Cerebellar cortex (tissue), 1 donor: ENCODE measurements at places on chromosomes 3 and 15.

- no peak for DNase-seq
Measured at GRCh38 chr3:127197300-127198189, 4.6 kb downstream of the PRR23E start.

DNA sequence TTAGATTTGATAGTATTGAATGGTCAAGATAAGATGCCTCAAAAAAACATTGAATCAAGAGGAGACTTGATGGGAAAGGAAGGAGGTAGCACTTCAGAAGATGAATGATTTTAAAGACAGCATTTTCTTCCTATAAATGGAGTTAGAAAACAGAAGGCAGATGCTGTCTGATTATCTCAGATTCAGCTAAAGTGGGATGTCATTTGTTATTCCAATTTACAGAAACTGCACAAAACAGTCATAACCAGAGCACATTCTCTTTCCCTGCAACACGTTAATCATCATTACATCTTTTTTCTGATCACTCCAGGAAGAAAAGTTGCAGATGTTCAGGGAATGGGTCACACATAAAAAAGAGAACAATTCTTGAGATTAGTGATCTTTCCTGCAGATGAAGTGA is 1141.8 kb downstream of the SI start:
- DNase-seq = no peak

GRCh38 chr3:37202035-37202434 is 27.7 kb upstream of the LRRFIP2 start:
- DNase-seq = peak; percentile 77

- DNase-seq = no peak
Measured at GRCh38 chr15:66878761-66879160, 176.7 kb downstream of the SMAD6 start.

GRCh38 chr3:68306571-68306970 is 625.8 kb downstream of the TAFA4 start:
- DNase-seq = no peak

- no peak for DNase-seq
Measured at GRCh38 chr3:188088948-188089685, 64.8 kb upstream of the LPP start.

GRCh38 chr3:148062590-148062989 is 635.1 kb upstream of the AGTR1 start:
- no peak for DNase-seq

GRCh38 chr3:71187715-71188114 is 395.8 kb downstream of the FOXP1 start:
- no peak for DNase-seq

DNA sequence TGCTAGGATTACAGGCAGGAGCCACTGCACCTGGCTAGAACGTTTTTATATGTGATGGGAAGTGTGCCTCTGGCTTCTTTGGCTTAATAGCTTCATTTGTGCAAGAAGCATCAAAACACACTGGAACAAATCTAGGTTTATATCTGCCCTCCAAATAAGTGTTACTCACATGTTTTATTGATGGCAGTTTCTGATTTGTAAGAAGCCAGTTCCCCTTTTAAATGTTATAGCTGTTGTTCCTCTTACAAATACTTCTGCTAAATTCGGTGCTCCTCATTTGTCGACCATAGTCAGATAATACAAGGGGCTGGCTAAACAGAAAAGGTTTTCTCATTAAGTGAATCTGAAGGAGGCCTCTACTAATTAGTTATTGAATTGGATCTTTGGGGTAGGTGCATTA is 307.1 kb upstream of the SEMA6D start:
- DNase-seq = no peak

DNA sequence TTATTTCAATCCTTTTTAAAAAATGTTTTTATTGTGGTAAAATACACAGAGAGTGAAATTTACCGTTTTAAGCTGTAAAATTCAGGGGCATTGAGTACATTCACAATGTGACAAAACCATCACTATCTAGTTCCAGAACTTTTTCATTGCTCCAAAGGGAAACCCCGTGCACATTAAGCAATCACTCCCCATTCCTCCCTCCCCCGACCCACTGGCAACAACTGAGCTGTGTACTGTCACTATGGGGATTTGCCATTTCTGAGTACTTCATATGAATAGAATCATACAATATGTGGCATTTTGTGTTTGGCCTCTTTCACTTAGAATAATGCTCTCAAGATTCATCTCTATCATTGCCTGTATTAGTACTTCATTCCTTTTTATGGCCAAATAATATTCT is 45.5 kb upstream of the BOC start:
- no peak for DNase-seq

- DNase-seq = no peak
Measured at GRCh38 chr3:101690972-101691371, 4.5 kb upstream of the RPL24 start.

- DNase-seq = no peak
Measured at GRCh38 chr15:25811481-25811906, 51.6 kb downstream of the ATP10A start.

DNA sequence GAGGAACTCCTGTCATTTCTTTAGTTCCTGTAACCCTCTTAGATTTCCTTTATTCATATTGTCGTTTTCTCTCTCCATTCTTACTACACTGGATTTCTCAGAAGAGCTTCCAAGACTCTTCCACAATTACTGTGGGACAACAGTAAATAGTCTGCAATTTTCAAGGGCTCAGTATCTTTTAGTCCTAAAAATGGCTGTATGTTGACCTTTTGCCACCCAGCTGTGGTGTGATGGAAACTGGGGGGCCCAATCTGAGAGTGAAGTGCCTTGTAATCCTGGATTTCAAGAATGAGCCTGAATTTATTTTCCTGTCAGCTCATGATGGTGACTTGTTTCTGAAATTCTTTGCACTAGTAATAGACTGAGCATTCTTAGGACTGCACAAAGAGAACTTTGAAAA is 277.6 kb upstream of the RASGRP1 start:
- DNase-seq = no peak

DNA sequence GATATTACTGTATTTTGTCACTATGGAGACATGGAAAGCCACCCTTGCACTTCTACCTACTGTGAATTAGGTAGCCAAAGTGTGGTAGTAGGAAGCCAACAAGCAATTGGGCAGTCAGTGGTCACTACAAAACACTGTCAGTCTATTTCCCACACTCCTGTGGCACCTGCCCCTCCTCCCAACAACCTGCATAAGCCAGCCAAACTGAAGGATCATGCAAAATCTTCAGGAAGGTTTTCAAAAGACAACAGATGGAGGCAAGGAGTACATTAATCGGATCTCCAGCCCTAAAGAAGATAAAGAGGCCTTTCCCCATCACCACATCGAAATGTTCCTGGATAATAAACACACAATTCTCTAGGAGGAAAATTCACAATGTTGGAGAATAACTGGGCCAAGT is 11.9 kb downstream of the POMGNT2 start:
- DNase-seq = peak; percentile 41

GRCh38 chr15:100202309-100202960 is 139.3 kb downstream of the ADAMTS17 start:
- DNase-seq = no peak

DNA sequence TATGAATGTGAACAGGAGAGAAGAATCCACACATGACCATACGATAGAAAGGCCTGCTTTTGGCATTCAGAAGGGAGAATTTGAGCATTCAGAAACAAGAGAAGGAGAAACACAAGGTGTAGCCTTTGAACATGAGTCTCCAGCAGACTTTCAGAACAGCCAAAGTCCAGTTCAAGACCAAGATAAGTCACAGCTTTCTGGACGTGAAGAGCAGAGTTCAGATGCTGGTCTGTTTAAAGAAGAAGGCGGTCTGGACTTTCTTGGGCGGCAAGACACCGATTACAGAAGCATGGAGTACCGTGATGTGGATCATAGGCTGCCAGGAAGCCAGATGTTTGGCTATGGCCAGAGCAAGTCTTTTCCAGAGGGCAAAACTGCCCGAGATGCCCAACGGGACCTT is 28.4 kb downstream of the RBM6 start:
- DNase-seq = no peak

- peak; percentile 59 for DNase-seq
Measured at GRCh38 chr3:187210545-187211327, 13.4 kb downstream of the RTP1 start.

- DNase-seq = no peak
Measured at GRCh38 chr3:46102780-46103130, 75.5 kb upstream of the XCR1 start.

DNA sequence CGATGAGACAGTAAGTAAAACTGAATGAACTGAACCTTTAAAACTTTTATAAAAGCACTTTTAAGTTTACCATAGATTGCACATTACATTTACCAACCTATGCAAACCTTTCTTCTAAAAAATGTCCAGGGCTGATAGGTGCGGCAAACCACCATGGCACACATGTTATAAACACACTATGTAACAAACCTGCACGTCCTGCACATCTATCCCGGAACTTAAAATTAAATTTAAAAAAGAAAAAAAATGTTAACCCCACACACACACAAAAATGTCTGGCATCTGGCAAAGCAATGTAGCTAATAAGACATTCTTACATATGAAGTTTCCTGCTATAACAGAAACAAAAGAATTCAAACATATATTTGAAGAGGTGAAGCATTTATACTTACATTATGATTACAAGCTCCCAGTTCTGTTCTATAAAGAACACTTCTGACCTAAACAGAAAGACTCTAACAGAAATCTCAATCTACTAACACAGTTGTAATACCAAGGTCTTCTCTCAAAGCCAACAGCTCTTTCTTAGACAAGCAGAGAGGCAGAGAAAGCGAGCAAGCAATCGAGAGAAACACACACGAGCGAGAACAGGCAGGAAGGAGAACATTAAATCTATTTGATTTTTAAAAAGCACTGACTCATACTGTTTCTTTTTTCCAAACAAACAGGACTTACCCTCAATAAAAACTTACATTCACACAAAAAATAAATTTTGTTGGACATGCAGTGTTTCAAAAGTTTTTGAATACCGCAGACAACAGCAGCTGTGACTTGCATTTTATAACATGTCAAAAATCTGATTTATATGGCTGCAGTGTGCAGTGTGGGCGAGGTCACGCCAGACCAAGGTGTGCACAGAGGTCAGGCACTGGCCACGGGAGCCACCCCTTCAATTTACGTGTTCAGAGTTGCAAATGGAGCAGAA is at the start of gene NRG4:
Gene NRG4 (minus strand): TSS at position 798 of the 925 bp plus-strand sequence. CDS start 1,194 bp downstream, outside the sequence.
- DNase-seq = peak; percentile 5

DNA sequence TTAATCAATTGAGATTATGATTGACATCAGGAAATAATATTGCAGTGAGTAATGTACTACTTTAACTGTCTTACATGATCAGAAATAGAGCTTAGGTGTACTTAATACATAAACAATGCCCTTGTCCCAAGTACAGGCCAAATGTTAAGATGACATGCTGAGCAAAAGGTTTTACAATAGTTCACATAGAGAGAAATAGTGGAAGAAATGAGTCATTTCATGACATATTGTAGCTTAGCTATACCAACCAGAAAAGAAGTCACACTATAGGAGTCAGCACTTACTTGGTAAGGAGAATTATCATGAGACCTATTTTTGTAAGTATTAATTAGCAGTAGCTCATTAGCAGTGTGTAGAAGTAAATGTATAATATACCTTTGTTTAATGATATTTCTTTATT is 96.4 kb upstream of the NANOGP8 start:
- DNase-seq = peak; percentile 33

GRCh38 chr3:141578202-141578973 is 91.6 kb downstream of the RASA2 start:
- no peak for DNase-seq

DNA sequence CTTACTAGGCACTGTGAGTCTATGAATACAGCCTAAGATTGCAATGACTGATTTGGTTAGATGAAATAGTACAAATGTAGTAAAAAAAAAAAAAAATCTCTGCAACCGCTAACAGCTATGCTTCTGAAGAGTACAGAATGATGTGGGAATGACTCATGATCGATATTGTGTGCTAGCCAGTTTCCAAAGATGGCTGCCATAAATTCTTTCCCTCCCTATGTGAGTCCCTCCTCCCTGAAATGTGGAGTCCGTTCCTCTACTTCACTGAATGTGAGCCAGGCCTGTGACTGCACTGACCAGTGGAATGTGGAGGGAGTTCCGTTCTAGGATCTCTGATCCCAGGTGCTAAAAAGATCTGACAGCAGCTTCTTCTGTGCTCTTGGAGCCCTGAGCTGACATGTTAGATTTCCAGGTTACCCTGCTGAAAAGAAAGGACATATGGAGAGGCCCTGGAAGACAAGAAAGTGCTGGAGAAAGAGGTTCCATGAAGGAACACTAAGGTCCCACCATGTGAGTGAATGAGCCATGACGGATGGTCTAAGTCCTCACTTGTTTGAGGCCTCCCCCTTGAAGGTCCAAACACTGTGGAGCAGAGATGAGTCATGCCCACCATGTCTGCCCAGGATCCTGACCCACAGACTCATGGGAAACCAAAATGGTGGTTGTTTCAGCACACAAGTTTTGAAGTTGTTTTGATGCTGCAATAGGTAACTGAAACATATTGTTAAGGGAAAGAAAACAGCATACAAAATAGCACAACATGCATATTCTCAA is 46.3 kb downstream of the DGKG start:
- no peak for DNase-seq

DNA sequence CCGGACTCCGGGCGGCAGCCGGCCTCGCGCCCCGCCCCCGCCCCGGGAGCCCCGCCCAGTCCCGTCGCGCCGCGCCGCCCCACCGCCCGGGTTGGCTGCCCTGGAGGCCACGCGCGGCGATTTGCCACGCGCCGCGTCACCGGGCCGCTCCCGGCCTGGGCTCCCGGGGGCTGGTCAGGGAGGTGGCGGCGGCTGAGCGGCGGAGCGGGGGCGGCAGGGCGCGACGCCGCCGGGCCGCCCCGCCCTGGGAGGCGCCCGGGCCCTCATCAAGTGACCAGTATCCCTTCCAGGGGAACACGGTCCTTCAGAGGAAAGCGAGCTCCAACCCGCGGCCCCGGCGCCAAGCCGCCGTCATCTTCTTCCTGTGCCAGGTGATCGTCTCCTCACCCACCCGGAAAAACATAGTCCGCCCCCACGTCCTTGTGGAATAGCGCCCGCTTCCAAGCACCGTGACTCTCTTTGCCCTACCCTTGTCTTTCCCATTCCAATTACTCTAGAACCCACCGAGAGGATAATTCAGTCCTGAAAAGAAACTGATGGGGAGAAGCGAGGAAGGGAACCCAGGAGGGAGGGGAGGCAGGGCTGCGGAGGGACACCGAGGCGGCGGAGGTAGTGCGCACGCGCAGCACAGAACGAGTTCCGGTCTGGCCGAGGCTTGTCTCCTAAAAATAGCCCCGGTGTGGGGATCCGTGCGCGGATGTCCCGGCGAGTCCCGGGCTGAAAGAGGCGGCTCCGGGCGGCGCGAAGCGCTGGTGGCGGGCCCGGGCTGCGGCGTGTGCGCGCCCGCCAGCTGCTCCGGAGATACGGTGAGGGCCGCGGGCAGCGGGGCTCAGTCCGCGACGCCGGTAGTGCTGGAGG is at the start of gene MEF2A:
Gene MEF2A (plus strand): TSS at position 686 of the 858 bp plus-strand sequence. CDS start 67,136 bp downstream, outside the sequence.
- DNase-seq = peak; percentile 89

- DNase-seq = no peak
Measured at GRCh38 chr3:122365073-122365472, 18.0 kb downstream of the MIX23 start.

GRCh38 chr3:53169832-53170324 is 8.9 kb downstream of the PRKCD start:
- no peak for DNase-seq

- DNase-seq = no peak
Measured at GRCh38 chr3:146166826-146167225, 5.8 kb upstream of the PLOD2 start.

- DNase-seq = no peak
Measured at GRCh38 chr3:46282696-46283095, 40.4 kb downstream of the CCR3 start.
